ENCODE measurements at places on chromosomes 3 and 15.

GRCh38 chr3:183148056-183148455 lies 14.5 kb downstream of the LAMP3 start:
- no peak for DNase-seq

- DNase-seq = no peak
Measured at GRCh38 chr15:98232761-98233160, 272.3 kb downstream of the ARRDC4 start.

GRCh38 chr3:40079203-40079846 lies 230.2 kb upstream of the EIF1B start:
- DNase-seq = no peak

GRCh38 chr3:21229426-21230135 lies 521.4 kb downstream of the ZNF385D start:
- DNase-seq = no peak

DNA sequence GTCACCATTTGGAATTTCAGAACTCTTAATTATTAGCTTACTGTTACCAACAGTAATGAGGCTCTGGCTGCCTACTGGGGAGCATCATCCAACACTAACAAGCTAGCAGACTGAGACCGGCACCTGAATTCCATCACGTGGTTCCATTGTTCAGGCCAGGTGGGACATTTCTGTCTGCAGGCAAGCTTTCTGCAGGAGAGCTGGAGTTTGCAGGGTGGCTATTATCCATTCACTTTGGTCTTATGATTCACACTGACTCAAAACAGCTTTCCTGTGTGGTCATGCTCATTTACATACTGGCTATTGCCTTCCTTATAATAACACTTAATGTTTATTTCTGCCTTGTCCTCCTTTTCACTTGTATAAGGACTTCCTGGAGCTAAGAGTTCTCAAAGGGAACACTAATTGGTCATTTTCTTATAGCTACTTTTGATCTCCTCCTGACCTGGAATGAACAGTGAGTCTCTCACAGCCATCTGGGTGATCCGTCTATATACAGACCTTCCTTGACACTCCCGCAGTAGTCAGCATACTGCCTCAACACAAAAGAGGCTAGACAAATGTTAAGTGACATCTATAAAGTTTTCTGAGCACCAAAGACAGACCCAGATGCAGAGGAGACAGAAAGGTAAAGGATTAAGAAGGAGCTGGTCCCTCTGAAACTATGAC lies 695.4 kb downstream of the FHIT start:
- DNase-seq = no peak

- no peak for DNase-seq
Measured at GRCh38 chr3:156332304-156332703, 211.9 kb downstream of the KCNAB1 start.

Data from T-helper 22 cell (primary cell).